Activated CD4-positive, alpha-beta memory T cell treated with anti-CD3 and anti-CD28 coated beads, Interleukin-2, amount 10 ng/mL, durations not matched to agents 7 days and 5 days (primary cell): ENCODE measurements at places on chromosomes 4 and X. TPM values are rescaled to one million over a fixed set of nuclear protein-coding genes. Genes with fewer than 3 reads are reported as not detected.

- H3K27ac ChIP-seq: no peak overlapping the region
- no peaks in the 10 kb centered on the region for H3K36me3 ChIP-seq
- H3K27me3 ChIP-seq: no peaks in the 10 kb centered on the region
- DNase-seq: no peak
- no peak overlapping the region for H3K4me3 ChIP-seq
Observed at GRCh38 chr4:156794863-156795262, 176.7 kb downstream of the PDGFC start.

DMRTC1 gene
- total RNA-seq: not detected

GRCh38 chr4:141006242-141006802 lies 126.9 kb downstream of the RNF150 start:
- H3K27ac ChIP-seq: no peak overlapping the region
- no peaks in the 10 kb centered on the region for H3K27me3 ChIP-seq
- no peaks in the 10 kb centered on the region for H3K36me3 ChIP-seq

COL25A1 gene
- total RNA-seq: not detected

NHSL2 gene
- 7.9 TPM for total RNA-seq

- peaks cover 69% of the 10 kb centered on the region for H3K36me3 ChIP-seq
- H3K27me3 ChIP-seq: no peaks in the 10 kb centered on the region
- H3K27ac ChIP-seq: peak overlapping the region; percentile 98
- peak; percentile 46 for DNase-seq
- H3K4me1 ChIP-seq: peaks cover 61% of the 10 kb centered on the region
- peak overlapping the region; percentile 88 for H3K4me3 ChIP-seq
Observed at GRCh38 chr4:2937146-2937857, 25.9 kb downstream of the NOP14 start.

LGI2 gene
- not detected for total RNA-seq

GRCh38 chrX:69065451-69065850 lies 99.8 kb downstream of the PJA1 start:
- no peak overlapping the region for H3K4me3 ChIP-seq
- H3K36me3 ChIP-seq: no peaks in the 10 kb centered on the region
- H3K27me3 ChIP-seq: no peaks in the 10 kb centered on the region

USP51 gene
- 0.78 TPM for total RNA-seq

ASB9 gene
- total RNA-seq: 1.1 TPM

GCNA gene
- 4.4 TPM for total RNA-seq

CYTL1 gene
- not detected for total RNA-seq

DNA sequence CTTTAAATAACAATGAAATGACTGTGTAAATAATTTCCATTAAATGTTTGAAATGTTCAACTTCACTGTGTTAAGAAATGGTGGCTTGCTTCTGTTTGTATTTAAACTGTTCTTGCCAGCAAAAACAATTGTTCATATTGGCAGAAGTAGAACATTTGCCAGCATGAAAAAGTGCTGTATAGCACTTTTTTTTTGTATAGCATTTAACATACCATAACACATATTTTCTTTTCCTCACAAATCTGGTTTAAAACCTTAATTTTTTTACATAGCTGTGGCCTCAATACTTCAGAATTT lies 94.1 kb downstream of the COX18 start:
- no peak overlapping the region for H3K27ac ChIP-seq
- DNase-seq: no peak
- peaks cover 11% of the 10 kb centered on the region for H3K27me3 ChIP-seq
- no peak overlapping the region for H3K4me3 ChIP-seq
- no peaks in the 10 kb centered on the region for H3K36me3 ChIP-seq
- no peaks in the 10 kb centered on the region for H3K4me1 ChIP-seq
